ENCODE measurements at places on chromosomes 2 and 18.

DNA sequence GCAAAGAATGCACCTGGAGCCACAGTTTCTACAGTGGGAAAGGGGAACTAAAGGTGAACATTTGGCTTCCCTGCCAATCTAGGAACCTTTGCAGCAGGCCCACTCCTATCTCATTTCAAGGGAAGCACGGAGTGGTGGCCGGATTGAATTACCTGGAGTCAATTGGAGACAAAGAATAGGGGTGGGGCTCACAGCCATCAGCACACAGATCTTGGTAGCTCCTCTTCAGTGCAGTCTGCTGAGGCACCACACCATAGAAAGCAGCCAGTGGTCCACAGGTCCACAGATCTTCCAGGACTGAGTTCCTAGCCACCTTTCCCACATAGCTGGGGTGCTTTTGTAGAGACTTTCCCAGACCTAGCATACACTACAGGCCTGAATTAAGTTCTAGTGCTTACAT lies 43.5 kb upstream of the NXPH2 start:
- DNase-seq, result no peak

DNA sequence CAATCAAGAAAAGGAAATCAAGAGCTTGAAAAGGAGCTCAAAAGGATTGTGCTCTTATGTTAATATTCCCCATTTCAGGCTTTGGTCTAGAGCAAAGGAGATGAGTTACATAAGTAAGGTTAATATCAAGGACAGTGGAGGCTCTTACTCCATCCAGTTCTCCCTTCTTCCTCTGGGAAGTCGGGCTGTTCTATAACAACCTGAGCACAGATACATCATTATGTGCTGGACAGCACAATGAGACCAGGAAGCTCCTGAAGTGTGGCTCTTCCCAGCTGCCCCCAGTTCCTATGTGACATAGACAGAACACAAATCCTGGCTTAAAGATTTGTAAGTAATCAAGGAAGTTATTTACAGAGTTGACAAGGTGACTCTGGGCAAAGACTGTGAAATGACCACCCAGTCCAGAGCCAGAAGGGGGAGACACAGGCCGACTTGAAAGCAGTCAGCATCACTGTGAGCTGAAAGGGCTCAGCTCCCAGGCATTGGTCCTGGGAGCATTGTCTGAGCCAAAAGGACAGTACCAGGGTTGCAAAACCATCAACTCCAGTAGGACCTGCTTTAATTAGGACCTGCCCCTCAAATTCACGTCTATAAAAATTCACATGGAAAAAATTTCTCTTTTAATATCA lies 917.6 kb upstream of the ACVR2A start:
- DNase-seq, result peak; percentile 80

- DNase-seq, result peak; percentile 60
Observed at GRCh38 chr2:151071382-151071781, 190.3 kb downstream of the RBM43 start.

DNA sequence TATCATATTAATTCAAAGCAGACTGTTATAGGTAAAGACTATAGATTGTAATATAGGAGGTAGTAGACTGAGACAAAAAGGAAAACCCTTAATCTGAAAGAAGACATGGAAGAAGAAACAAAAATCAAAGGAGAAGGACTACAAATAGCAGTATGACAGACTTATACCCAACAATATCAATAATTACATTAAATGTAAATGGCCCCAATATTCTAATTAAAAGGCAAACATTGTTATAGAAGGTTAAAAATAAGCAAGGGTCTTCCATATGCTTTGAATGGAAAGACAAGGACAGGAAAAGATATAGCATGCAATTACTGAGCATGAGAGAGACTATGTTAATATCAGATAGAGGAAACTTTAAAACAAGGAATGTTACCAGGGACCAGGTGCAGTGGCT lies 109.5 kb upstream of the BCL2L11 start:
- no peak for DNase-seq

- DNase-seq, result no peak
Observed at GRCh38 chr2:47504174-47504810, 101.3 kb downstream of the MSH2 start.

- no peak for DNase-seq
Observed at GRCh38 chr2:149180226-149180875, 141.9 kb downstream of the LYPD6B start.

DNA sequence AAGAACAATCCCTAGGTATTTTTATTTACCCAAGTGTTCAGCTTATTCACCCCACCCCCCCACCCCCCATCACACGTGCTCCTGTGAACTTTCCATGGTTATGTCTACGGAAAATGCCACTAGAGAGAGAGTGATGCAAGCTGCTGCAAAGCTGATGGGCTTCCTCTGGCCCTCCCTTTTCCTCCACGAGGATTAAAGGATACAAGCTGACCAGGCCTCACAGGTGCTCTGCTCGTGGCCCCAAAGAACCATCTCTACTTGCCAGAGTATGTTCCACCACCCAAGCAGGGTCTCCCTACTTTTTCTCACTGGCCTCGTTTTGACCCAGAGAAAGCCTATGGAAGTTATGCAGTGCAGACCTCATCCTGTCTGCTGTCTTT lies 342.6 kb downstream of the CELF4 start:
- no peak for DNase-seq

- peak; percentile 70 for DNase-seq
Observed at GRCh38 chr2:46776687-46777327, 138.8 kb downstream of the MCFD2 start.

DNA sequence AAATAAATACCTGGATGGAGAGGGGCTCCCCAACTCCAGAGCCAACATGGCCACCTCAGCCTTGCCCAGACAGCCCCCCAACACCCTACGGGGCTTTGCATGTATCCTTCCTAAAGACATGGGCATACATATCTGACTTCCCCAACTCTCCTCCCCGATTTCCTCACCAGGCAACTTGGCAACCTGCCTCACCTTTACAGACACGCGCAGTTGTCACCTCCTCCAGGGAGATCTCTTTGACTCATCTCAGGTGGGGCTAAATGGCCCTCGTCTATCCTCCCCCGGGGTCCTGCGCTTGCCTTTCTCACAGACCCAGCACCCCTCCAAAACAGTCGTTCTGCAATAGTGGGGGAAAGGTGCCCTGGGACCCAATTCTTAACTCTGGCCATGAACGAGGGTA lies 10.6 kb upstream of the BIN1 start:
- DNase-seq, result no peak

DNA sequence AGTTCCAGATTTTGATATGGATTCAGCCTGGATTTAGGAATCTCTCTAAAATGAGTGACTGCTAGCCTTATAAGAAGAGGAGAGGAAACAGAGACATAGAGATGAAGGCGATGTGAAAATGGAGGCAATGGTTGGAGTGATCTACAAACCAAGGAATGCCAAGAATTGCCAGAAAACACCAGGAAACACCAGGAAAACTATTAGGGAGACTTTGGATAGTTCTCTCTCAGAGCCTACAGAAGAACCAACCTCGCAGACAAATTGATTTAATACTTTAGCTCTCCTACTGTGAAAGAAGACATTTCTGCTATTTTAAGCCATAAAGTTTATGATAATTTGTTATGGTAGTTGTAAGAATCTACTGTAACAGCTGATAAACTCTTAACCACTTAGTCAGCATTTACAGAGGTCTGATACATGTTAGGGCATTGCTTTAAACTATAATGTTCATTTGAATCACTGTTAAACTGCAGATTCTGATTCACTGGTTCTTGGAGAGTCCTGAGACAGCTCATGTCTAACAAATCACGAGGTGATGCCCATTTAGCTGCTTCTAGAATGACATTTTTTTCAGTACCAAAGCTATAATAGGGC lies 1702.6 kb upstream of the LRRTM1 start:
- DNase-seq, result no peak

- no peak for DNase-seq
Observed at GRCh38 chr2:117850015-117850414, 35.5 kb downstream of the DDX18 start.

DNA sequence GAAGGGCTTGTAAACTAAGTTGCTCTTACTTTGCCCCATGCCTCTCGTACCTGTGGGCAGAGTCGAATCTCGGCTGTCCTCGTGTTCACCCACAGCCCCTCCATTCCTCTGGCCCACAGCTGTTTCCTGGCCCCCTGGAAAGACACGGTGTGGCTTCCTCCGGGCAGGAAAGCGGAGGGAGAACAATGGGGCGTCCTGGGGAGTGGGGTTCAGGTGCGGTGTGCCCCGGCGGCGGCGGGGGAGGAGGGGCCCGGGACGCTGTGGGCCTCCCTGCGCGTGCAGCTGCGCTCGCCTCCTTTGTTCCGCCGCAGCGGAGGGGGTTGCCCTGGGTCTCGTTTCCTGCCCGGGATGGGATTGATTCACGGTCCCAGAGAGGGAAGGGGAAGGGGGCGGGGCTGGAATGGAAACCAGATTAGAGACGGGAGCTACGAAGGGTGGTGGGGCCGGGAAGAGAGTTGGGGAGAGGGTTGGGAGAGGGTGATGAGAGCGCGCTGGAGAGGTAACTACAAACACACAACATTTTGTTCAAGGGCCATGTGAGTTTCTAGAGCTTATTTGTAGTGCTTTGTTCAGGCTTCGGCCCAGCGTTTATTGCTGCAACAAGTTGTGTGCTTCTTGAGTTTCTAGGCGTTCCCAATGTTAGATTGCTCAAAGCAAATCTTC lies 796 bp downstream of the MYO1B start:
- DNase-seq, result peak; percentile 49

GRCh38 chr2:113872201-113872600 lies 17.7 kb upstream of the ACTR3 start:
- peak; percentile 72 for DNase-seq

- peak; percentile 79 for DNase-seq
Observed at GRCh38 chr18:2981212-2981728, 31.7 kb downstream of the LPIN2 start.

DNA sequence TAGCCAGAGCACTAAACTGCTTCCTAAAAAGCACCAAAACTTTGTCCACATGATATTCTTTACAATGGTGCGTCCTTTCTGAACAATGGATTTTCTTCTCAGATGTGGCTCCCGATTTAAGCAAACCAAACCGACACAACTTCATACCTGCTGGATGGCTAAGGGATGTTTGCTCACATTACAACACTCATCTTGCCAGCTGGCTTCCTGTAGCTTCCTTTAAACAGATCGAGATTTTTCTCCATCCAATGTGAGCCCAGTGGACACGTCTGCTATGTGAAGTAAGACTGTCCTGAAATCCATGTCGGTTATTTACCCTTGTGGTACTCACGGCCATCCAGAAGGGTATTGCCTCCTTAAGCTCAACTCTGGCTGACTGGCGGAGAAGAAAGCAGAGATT lies 126.5 kb downstream of the MAPK4 start:
- no peak for DNase-seq

DNA sequence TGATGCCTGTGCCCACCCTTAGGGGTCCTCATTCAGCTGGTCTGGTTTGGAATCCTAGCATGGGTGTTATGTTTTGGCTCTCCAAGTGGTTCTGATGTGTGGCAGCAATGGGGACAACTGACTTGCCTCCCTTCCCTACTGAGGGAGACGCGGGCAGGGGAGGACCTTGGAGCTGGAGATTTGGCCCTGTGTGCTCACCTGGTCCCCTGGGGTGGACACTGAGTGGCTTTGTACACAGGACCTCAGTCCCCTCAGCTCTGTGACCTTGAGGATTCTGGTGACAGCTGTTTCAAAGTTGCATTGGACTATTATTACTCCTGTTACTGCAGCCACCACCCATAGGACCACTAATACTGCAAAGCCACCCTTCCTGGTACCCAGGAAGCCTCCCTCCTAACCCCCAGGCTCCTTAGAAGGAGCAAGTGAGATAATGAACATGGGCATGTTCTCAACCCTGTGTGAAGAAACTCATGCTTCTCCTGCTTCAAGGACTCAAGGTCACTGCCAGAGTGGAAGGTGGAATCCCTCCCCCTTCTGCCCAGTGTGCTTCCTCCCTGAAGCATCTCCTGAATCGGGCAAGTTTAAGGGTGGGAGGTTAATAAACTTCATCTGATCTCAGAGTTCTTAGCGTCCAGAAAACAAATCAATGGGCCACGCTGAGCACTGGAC lies 26.5 kb downstream of the TMEM182 start:
- no peak for DNase-seq

DNA sequence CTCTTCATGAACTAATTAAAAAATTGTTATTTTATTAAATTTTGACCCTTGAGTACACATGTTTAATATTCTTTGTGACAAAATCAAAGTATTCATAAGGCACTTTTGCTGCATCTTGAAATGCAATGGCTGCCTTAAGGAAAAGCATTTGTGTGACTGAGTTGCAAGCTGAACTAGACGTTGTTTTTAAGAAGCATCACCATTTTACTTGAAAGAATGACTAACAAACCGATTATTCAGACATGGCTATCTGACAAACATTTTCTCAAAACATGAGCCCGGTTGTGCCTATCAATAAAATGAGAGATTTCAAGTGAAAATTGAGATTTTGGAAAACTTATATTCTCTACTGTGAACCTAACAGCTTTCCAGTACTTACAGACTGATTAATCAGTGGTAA lies 2.8 kb downstream of the GCFC2 start:
- no peak for DNase-seq

DNA sequence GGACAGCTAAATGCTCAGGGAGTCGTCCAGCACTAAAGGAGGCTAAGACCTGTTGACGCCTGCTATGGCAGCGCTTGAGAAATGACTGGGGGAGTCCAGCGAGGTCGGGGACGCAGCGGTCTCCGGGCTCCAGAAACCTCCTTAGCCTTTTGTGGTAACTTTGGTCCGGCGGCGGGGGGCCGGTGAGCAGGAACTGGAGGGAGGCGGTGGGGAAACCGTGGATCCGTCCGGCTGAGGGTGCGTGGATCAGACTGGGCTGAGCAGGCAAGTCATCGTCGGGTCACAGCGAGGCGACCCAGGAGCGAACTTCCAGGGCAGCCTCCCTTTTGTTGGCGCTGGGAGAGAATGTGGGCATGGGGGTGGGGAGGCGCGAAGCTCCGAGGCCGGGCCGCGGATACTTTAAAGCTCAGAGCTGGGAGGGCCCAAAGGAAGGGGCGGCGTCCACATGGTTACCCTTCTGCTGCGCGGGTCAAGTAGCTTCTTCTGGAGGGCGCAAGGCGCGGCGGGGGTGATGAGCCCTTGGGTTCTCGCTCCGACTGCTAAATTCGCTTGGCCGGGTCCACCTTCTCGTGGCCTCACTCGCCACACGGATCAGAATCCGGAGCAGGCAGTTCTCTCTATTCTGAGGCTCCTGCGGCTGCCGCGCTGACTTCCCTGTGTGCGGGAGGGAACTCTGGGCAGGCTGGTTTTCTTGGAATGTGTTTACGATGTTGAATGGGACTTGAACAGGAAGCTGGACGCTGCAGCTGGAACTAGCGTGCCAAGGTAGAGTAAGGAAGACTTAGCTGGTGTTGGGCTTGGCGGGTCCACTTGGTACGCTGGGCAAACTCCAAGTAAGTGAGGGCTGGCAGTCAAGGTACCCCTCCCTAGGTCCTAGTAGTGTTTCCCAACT lies 920 bp downstream of the GULP1 start:
- DNase-seq, result peak; percentile 90
